ENCODE measurements at places on chromosomes 12 and 14.
A peak's percentile ranks its signal among the peaks of the same experiment; 100 is the strongest.

- no peak for DNase-seq
Observed at GRCh38 chr12:104701756-104702155, 245.0 kb downstream of the CHST11 start.

DNA sequence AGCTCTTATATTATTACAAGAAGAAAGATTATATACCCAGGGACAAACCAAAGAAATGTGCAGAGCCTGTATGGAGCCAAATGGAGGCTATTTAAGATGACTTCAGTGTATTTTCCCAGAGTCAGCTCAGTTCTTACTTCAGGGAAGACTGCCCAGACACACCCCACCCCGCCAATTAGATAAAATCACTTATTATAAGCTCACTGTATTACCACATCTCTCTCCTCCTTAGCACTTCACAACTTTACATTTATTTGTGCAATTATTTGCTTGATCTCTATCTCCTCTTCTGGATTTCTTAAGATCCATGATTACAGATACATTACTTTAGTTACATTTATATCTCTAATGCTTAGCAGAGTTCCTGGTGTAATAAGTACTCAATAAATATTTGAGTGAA lies 24.7 kb upstream of the WDR89 start:
- no peak for DNase-seq

- DNase-seq, result no peak
Observed at GRCh38 chr12:15648558-15648957, 140.6 kb downstream of the EPS8 start.

DNA sequence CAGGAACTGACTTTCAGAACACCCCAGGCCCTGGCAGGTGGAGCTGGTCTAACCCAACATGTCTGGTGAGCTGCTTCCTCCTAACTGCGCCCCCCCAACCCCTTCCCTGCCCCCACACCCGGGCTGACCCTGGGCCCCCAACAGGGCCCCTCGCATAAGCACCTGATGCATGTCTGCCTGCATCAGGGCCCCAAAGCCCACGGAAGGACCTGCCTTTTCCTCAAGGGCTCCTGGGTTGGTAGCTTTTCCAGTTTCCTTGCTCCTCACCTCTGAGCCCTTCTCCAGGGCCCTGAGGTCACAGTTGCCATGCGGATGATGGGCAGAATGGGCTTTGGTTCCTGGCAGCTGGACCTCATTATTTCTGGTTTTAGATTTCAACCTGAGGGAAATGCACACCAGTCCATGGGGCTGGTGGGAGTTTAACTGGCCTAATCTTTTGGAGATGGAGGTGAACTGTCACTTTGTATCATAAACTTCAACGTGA lies 18.5 kb downstream of the TESC start:
- no peak for DNase-seq

DNA sequence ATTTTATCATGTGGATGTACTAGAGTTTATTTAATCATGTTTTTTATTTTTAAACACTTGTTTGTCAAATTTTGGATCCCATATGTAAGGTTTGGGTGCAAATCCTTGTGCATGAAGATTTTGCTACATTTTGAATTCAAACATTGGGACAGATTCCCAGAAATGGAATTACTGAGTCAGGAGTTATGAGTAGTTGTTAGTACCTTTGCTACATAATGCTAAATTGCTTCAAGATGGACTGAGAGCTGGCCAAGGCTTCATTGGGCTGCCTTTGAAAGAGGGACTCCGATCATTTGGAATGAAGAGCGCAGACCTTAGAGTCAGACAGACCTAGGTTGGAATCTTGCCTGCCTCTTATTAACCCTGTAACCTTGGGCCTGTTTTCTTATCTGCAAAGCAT lies 154.9 kb upstream of the PWP1 start:
- DNase-seq, result no peak

- no peak for DNase-seq
Observed at GRCh38 chr12:30417697-30418231, 277.9 kb downstream of the IPO8 start.

- DNase-seq, result no peak
Observed at GRCh38 chr14:63893701-63894458, 41.1 kb downstream of the SYNE2 start.

- DNase-seq, result no peak
Observed at GRCh38 chr12:25615119-25615518, 62.0 kb upstream of the LMNTD1 start.

GRCh38 chr12:98418357-98419075 lies 96.9 kb upstream of the TMPO start:
- no peak for DNase-seq

GRCh38 chr12:2396448-2396871 lies 343.7 kb downstream of the CACNA1C start:
- DNase-seq, result no peak

DNA sequence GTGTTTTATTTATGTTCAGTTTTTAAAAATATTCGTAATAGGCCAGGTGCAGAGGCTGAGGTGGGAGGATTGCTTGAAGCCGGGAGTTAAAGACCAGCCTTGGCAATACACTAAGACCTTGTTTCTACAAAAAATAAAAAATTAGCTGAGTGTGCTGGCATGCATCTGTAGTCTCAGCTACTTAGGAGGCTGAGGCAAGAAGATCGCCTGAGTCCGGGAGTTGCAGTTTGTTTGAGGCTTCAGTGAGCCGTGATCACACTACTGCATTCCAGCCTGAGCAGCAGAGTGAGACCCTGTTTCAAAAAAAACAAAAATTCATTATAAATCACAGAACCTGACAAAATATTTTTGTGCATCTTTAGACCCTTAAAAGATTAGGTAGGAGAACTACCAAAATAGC lies 240.1 kb upstream of the ARHGAP5 start:
- no peak for DNase-seq

- DNase-seq, result peak; percentile 46
Observed at GRCh38 chr14:99604766-99605298, 825 bp upstream of the CCDC85C start.

DNA sequence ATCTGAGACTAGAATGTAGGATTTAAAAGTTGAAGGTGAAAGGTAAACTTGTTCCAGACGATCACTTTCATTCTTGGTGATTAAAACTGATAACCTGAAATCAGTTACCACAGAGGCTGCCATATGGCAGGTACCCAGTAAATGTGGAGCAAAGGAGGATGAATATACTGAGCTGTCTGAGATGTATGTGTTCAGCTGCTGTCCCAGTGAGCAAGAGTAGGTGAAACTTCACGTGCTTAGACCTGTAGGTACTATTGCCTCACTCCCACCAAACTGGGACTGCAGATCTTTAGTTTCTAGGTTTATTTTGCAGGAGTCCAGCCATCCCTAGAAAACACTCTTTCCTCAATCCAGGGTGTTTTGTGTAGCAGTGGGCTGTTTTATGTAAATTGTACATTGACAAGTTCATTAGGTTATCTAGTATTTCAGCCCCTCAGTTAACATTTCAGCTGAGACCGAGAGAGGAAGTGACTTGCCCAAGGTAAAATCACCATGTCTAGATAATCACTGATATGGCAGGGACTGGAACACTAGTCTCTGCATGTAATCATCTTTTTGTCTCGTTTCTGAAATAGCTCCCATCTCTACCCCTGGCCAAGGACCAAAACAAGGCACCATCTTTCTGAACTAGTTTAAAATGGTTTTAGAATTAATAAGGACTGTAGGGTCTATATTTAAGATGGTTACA lies 62.7 kb downstream of the ATG14 start:
- DNase-seq, result no peak

GRCh38 chr12:29354954-29355353 lies 26.0 kb downstream of the ERGIC2 start:
- no peak for DNase-seq

DNA sequence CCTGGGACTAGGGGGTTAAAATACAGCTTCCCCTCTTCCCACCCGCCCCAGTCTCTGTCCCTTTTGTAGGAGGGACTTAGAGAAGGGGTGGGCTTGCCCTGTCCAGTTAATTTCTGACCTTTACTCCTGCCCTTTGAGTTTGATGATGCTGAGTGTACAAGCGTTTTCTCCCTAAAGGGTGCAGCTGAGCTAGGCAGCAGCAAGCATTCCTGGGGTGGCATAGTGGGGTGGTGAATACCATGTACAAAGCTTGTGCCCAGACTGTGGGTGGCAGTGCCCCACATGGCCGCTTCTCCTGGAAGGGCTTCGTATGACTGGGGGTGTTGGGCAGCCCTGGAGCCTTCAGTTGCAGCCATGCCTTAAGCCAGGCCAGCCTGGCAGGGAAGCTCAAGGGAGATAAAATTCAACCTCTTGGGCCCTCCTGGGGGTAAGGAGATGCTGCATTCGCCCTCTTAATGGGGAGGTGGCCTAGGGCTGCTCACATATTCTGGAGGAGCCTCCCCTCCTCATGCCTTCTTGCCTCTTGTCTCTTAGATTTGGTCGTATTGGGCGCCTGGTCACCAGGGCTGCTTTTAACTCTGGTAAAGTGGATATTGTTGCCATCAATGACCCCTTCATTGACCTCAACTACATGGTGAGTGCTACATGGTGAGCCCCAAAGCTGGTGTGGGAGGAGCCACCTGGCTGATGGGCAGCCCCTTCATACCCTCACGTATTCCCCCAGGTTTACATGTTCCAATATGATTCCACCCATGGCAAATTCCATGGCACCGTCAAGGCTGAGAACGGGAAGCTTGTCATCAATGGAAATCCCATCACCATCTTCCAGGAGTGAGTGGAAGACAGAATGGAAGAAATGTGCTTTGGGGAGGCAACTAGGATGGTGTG lies 1.9 kb downstream of the GAPDH start:
- DNase-seq, result peak; percentile 16

DNA sequence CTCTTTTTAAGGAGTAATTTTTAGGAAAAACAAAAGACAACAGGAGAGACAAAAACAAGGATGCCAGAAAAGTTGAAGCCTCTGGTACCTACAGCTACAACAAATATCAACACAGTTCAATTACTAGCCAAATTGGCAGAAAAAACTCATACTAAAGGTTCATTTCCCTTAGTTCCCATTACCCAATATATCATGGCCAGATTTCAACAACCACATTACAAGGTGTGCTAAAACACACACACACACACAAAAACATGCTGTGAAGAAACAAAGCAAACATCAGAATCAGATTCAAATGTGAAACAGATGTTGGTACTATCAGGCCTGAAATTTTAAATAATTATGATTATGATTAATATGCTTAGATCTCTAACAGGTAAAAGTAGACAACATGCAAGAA lies 272.7 kb upstream of the CLEC14A start:
- DNase-seq, result no peak

DNA sequence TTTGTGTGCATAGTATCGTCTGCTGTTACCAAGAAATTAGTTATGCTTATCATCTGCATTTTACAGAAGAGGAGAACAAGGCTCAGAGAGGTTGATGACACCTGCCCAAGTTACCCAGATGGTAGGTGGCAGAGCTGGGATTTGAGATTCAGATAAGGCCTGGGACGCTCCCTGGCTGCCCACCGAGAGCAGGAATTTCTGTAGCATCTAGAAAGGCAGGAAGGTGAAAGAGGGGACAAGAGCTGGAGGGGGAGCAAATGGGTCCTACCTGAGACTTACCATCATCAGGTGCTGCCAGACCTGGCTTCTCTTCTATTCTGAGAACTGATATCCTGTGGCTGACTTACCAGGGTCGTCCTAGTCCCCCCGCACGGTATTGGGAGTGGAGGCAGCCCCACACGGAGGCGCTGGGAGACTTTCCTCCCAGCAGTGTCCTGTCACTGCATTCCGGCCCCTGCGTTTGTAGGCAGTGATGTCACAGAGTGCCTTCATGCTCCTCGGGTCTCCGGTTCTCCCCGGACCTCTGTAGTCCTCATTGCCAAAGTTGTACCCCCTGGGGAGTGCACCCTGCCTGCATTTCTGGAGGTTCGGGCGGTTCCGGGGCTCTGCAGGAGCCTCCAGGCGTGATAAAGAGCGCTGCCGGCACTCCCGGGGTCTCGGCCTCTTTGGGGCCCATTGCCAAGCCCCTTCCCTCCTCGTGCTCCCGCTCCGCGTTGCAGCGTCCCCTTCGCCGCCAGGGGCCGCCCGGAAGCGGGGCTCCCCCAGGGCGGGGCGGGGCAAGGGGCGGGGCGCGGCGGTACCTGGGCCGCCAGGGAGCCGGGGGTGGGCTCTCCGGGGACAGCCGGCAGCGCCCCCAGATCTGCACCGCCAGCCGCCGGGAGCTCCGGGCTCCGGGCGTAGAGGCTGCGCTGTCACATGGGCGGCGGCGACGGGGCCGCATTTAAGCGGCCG lies at the start of gene CABP1:
CABP1 (plus strand) TSS at position 856 of the 951 bp plus-strand sequence; CDS start at position 916, 60 bp downstream.
- DNase-seq, result peak; percentile 70

DNA sequence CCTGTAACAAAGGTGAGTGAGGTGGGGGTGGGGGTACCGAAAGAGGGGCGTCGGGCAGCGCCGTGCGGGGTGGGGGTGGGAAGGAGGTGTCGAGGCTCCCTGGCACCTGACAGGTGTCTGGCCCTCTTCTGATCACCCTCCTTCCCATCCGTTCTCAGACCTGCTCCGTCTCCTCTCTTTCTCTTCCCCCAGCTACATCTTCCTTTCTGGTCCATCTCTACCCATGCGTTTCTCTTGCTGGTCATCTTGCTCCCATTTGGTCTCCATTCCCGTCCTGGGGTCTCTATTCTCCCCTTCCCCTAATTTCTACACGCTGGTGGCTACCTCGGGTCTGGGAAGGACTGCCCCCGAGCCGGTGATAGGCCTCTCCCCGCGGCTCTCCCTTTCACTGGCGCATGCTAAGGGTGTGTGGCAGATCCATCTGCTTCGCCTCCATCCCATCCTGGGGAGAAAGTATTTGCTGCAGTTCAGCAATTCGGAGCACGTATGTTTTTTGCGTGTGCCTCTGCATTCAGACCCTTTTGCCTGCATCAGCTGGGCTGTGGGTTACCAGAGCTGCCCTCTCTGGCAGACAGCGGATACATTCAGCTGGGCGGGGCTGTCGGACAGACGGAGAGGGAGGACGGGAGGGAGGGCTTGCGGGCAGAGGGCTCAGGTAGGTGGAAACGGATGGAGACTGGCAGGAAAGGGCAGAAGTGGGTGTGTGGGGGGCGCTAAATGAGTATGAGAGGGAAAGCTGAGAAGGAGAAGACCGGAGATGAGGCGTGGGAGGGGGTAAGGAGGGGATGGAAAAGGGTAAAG lies 730 bp downstream of the CLSTN3 start:
- DNase-seq, result peak; percentile 60

- DNase-seq, result no peak
Observed at GRCh38 chr12:51661836-51662235, 70.8 kb downstream of the SCN8A start.

GRCh38 chr12:64030155-64030554 lies 185.7 kb downstream of the SRGAP1 start:
- DNase-seq, result no peak

DNA sequence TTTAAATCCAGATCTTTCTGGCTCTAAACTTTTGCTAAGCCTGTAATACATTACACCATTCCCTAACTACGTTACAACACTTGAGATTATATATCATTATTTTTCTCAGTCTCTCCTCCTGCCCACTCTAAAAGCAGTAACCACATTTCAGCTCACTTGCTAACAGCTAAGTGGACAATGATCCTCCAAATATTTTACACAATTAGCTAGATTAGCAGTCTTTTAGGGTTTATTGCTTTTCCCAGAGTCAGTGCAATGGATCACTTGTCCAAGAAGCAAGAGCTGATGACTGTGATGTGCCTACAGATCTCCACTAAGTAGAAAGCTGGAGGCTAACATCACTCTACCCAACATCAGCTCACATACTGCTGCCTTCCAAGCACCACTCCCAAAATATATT lies 17.6 kb downstream of the CPNE8 start:
- DNase-seq, result no peak

GRCh38 chr12:107593713-107594381 lies 91.8 kb upstream of the PWP1 start:
- DNase-seq, result no peak
